ENCODE measurements at places on chromosomes 11 and 22.

DNA sequence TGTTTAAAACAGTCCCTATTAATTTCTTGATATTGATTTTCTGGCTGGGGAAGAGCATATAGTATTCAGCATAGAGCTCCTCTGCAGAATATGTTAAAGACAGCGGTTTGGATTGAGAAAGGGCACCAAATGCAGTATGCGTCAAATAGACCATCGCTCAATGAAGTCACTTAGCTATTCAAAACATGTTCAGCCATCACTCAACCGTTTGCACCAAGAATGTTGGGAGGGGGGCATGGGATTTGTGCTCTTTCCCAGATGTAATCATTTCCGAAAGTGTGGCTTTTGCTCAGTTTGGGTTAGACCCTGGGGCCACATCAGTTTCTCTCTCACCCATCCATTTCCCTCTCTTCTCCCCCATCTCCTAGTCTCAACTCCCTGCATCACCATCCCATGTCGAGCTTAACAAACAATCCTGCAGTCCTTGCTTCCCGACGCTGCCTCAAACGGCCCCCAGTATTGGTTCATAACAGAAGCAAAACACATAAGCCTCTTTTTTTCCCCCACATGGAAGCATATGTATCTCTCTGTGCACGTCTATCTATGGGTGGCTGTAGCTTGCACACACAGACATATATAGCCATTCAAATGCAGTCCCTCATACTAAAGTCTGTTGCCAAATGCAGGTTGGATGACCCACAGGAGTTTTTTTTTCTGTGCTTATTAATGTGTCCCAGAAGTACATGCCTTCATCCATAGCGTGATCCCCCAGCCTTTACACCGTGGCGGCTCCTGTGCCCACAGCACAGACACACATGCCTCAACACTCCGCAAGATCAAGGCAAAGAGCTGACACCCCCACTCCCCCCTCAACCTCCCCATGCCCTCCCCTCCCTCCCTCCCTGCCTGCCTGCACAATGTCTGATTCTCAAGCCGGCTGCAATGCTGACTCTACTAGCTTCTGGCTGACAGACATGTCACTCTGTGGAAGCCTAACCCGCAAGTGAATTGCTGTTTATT, 2.6 kb downstream of the CACNG2 start:
- DNase-seq: no peak

DNA sequence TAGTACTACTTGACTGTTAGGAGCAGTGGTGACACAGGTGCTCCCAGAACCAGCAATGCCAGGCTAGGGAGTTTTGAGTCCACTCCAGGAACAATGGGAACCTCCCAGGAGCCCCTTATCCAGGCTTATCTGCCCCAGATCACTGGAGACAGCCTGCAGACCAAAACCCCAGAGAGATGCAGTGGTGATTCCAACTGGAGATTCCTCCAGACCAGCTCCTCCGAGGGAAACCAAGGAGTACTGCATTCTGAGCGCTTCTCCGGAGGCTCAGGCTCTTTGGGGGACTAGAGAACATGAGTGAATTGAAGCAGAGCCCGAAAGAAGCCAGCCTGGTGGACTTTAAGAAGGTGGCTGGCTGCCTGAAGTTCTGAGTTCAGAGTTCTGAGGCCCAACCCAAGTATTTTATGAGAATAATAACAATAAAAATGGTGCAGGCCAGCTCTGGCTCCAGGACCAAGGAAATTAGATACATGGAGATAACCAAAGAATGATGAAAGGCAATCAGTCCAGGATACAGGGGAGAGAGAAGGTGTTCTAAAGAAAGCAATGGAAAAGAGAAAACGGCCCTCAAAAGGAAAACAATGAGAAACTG, 1.3 kb upstream of the TMEM25 start:
- no peak for DNase-seq

GRCh38 chr11:4370166-4370565, 2.0 kb upstream of the OR52B4 start:
- no peak for DNase-seq

GRCh38 chr11:17594686-17595192, 47.7 kb downstream of the OTOG start:
- DNase-seq: no peak

DNA sequence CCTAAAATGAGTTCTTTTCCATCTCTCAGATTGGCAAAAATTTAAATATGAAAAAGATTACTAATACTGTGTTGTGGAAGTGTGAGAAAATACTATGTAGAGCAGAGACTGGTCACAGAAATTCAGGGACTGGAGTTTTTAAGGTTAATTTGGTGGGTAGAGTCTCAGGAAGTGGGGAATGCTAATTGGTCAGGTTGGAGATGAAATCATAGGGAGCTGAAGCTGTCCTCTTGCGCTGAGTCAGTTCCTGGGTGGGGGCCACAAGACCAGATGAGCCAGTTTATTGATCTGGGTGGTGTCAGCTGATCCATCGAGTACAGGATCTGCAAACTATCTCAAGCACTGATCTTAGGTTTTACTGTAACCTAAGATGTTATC, 29.4 kb upstream of the TMEM86A start:
- no peak for DNase-seq

GRCh38 chr11:46438211-46438610, 46.6 kb upstream of the CHRM4 start:
- no peak for DNase-seq

- DNase-seq: no peak
Measured at GRCh38 chr22:46055181-46055875, 78.4 kb upstream of the WNT7B start.

DNA sequence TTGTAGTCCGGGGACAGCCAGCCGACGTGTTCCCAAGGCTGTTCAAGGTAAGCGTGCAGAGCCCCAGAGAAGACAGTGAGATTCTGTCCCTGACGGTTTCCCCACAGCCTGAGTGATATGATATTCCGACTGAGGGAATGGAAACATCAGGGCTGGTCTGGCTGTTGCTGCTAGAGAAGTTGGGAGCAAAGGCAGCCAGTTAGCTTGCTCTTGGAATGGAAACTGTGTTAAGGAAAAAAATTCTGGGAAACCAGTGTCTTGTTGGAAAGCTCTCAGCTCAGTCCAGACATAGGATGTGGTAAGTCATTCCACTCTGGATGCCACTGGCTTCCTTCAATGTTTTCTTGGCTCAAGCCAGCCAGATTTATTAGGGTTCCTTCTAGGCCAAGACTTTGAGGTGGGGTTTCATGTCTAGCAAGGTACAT, 8.8 kb downstream of the CRY2 start:
- DNase-seq: no peak

- no peak for DNase-seq
Measured at GRCh38 chr22:49815641-49816091, 12.0 kb downstream of the BRD1 start.

DNA sequence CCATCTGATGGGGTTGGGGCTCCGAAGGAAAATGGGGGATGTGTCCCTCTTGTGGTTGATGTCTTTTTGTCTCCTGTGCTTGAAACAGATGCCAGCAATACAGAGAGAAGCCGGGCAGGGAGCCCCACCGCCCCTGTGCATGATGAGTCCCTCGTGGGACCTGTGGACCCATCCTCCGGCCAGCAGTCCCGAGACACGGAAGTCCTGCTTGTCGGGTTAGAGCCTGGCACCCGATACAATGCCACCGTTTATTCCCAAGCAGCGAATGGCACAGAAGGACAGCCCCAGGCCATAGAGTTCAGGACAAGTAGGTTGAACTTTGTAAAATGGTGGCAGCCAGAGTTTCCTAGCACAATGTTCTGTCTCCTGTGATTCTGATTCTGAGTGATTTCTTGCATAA, 91.7 kb upstream of the OR4B1 start:
- no peak for DNase-seq

GRCh38 chr11:128624269-128625175, 37.2 kb upstream of the ETS1 start:
- peak; percentile 60 for DNase-seq

Measured in stimulated activated CD4-positive, alpha-beta T cell treated with anti-CD3 and anti-CD28 coated beads, Interleukin-15, amount 100 ng/mL, for 1 hour (primary cell).